ENCODE measurements at places on chromosomes 6 and 20.

DNA sequence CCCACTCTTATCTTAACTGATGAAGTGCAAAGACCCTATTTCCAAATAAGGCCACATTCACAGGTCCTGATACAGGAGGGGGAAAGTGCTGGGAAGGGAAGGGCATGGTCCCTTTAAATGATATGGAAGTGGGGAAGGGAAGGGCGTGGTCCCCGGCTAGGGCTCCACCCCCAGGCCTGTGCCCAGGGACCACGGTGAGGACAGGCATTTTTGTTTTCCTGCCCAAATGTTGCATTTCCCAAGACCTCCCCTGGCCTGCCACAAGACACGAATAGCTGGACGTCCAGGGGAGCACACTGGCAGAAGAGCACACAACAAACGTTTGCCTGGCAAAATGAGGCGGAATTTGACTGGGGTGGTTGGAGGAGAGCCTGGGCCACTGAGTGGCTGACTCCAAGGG lies 16.1 kb upstream of the HFE start:
- DNase-seq: no peak

- no peak for DNase-seq
Measured at GRCh38 chr6:122799140-122799745, 10.2 kb downstream of the SMPDL3A start.

- DNase-seq: no peak
Measured at GRCh38 chr20:2252419-2252997, 43.3 kb upstream of the TGM3 start.

DNA sequence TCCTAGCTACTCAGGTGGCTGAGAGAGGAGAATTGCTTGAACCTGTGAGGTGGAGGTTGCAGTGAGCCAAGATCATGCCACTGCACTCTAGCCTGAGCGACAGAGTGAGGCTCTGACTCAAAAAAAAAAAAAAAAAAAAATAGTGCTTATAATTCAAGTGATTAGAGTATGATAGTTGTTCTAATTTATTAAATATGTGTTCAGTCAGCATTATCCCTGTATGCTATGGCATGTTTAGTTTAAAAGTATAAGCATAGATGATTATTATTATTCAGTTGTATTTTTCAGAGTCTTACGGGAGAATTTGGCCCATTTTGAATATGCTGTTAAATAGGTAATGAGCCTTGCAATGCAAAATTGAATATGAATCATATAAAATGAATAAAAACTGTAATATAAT lies 64.8 kb downstream of the UBR2 start:
- DNase-seq: no peak

GRCh38 chr6:20866036-20866435 lies 331.8 kb downstream of the CDKAL1 start:
- DNase-seq: no peak

GRCh38 chr6:135505222-135505621 lies 7.7 kb upstream of the AHI1 start:
- DNase-seq: no peak

- no peak for DNase-seq
Measured at GRCh38 chr6:64520050-64520449, 884.4 kb downstream of the PHF3 start.

DNA sequence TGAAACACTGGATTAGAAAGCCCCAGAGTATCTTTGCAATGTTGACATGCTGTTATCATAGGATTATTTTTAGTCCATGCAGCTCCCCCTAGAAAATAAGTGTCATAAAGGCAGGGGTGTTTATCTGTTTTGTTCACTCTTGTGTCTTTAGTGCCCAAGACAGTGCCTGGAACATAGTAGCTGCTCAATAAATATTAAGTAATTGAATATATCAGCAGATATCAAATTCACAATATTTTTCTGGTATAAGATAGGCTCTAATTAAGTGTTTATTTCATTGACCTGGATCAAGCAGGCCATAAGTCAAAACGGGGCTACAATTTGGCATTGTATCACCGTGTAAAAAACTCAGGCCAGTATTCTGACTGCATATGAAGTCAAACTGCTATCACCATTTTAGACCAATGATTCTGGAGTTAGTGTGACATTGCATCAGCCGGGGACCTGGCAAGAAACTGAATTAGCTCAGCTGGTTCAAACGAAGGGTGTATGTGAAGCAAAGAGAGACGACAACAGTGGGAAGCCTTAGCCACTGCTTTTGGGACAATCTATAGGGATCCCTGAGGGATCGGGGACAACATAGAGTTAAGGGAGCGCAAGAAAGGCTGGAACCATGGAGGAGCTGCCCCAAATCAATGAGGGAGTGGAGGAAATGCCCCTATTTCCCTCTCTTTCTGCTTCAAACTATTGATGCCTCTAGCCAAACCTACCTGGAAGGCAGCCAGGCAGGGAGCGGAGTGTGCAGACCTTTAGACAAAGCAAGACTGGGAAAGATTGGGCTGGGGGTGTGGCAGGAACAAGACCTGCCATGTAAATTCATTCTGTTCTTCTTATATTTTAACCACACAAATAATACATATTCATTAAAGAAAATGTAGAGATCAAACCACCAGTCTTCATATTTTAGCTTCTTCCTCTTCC lies 112.2 kb downstream of the PLEKHG1 start:
- DNase-seq: no peak

DNA sequence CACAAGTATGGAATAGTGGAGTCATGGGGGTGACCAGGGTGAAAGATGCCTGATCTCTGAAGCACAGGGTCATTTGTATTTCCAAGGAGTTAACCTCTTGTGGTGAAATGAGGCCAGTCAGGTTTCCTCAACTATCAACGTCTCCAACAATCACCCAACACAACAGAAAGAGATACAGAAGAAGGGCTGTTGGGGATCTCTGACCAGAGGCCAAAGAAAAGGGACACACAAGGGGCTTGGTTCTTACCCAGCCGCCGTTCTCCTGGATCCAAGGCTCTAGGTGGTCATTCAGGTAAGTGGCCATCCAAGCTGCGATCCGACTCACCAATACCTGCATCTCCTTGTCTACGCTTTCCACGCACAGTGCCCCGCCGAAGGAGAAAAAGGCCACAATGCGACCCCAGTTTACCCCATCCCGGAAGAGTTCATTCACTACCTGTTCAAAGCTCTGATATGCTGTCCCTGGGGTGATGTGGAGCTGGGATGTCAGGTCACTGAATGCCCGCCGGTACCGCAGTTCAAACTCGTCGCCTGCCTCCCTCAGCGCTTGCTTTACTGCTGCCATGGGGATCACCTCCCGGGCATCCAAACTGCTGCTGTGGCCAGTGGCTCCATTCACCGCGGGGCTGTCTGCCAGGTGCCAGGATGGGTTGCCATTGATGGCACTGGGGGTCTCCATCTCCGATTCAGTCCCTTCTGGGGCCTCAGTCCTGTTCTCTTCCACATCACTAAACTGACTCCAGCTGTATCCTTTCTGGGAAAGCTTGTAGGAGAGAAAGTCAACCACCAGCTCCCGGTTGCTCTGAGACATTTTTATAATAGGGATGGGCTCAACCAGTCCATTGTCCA lies 1.0 kb downstream of the BCL2L1 start:
- DNase-seq: no peak

Measured in CD4-positive, alpha-beta T cell treated with Interleukin-6 at 100 ng/mL for 8 hours (primary cell).